ENCODE measurements at places on chromosomes 4 and X.
A peak's percentile ranks its signal among the peaks of the same experiment; 100 is the strongest.

DNA sequence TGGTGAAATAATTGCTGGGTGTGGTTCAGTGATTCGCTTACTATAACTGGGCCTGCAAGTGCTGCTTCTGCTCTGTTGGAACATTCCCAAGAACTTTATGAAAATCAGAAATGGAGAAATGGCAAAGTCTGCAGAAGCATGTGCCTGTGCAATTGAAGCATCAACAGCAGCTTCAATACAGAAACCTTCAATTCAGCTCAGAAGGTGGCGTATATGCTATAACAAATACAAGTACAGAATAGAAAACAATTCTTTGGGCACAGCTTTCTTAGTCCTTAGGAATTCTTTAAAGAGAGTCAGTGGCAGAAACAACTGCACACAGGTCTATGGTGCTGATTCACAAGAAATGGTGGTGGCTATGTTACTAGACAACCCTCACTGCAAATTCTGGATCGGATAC is 18.0 kb upstream of the PDHA2 start:
- no peak for DNase-seq

- DNase-seq, result no peak
Measured at GRCh38 chrX:153423652-153424051, 12.4 kb downstream of the ZFP92 start.

- no peak for DNase-seq
Measured at GRCh38 chrX:138255373-138255772, 456.1 kb downstream of the FGF13 start.

GRCh38 chr4:126779001-126779400 is 853.8 kb upstream of the INTU start:
- DNase-seq, result no peak

DNA sequence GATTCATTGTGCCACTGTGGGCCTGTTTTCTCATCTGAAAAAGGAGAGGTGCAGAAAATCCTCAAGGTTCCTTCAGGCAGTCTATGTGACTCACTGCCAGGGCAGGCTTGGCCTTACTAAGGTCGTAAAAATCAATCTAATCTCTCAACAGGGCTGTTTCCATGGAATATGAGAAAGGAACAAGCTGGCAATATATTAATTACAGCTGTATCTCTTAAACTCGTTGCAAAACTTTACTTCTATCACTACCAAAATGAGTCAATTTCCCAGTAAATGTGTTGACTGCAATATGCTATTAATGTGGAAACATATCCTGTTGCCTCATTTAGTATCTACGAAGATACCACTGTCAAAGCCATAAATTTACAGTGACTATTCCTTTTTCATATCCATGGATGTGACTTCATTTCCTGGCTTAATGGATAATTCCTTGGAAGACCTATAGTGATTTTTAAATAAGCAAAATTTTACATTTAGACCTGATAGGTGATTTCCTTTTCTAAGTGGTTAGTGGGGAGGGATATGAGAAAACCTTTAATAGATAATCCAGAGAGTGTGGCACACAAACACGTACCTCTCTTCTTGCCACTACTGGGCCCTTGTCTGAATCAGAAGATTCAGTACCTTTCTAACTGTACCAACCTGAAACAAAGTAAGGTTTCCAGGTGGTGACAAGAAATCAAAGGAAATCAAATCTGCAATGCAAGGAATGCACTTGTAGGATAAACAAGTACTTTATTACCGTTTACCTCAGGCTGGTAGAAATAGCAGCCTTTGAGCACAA is 127.4 kb upstream of the FTHL17 start:
- no peak for DNase-seq

DNA sequence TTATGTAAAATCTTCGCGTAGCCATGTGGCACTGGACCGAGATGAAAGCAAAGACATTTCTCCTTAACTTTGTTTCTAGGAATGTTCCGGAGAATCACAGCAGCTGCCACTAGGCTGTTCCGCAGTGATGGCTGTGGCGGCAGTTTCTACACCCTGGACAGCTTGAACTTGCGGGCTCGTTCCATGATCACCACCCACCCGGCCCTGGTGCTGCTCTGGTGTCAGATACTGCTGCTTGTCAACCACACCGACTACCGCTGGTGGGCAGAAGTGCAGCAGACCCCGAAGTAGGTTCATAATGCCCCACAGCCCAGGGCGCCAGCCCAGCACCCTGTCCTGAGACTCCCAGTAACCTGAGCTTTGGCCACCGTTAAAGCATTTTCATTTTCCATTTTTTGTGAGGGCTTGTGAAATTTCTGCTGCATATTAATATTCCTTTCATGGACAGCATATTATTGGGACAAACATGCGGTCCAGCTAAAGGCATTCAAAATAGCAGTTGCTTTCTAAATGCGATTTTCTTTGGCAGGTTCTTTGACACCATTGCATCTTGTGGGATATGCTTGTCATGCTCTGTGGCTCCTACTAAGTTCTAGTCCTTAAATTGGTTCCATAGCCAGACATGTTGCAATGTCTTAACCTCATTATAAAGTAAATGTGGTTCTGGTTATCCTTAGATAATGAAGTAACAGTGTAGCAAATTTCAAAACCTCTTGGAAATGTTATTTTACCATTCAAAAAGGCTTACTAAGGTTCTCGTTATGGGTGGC is 49.1 kb upstream of the MSANTD1 start:
- no peak for DNase-seq

- DNase-seq, result no peak
Measured at GRCh38 chr4:144715230-144715629, 69.3 kb downstream of the HHIP start.

- DNase-seq, result no peak
Measured at GRCh38 chr4:151175233-151175632, 75.8 kb downstream of the RPS3A start.

- DNase-seq, result no peak
Measured at GRCh38 chr4:108854786-108855185, 91.9 kb upstream of the ETNPPL start.

- DNase-seq, result no peak
Measured at GRCh38 chr4:169243825-169244609, 26.7 kb downstream of the SH3RF1 start.

DNA sequence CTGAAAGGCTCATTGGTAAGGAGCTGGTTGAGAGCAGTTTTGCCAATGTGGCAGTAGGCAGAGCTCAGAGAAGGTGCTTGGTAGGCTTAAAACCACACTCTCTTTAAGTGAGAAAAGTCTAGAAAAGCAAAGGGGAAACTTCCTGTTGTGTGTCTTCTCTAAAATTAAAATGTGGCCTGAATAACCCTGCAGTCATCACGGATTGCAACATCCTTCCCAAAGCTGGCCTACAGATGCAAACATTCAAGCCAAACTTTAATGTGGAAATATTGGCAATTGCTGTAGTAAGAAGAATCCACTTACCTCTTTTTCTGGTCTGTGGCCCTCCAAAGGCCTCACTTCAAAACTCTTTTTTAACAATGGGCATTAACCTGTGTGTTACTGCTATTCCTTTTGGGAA is 348.5 kb downstream of the OPHN1 start:
- peak; percentile 10 for DNase-seq

- no peak for DNase-seq
Measured at GRCh38 chr4:38193236-38193863, 233.2 kb downstream of the PTTG2 start.

GRCh38 chrX:107542500-107542899 is 85.8 kb upstream of the PRPS1 start:
- DNase-seq, result no peak

- no peak for DNase-seq
Measured at GRCh38 chr4:53890461-53890860, 173.9 kb downstream of the CHIC2 start.

DNA sequence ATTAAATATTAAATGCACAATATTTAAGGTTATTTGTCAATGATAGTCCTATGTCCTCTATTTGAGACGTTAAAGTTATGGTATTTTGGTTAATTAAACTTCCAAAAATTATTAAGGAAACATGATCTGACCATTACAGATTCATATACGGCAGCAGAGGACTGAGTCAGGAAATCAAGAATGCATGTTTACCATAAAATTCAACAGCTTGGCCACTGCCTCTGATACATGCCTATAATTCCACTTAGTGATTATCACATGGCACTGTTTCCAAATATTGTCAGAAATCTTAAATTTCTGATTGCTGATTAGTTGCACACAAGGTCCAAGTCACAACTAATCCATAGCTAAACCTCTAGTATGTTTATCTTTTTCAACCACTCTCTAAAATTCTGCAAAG is 232.2 kb upstream of the UGT8 start:
- DNase-seq, result no peak

DNA sequence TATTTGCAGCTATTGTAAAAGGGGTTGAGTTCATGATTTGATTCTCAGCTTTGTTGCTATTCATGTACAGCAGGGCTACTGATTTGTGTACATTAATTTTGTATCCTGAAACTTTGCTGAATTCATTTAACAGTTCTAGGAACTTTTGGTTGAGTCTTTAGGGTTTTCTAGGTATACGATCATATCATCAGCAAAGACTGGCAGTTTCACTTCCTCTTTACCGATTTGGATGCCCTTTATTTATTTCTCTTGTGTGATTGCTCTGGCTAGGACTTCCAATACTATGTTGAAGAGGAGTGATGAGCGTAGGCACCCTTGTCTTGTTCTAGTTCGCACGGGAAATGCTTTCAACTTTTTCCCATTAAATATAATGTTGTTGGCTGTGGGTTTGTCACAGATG is 48.1 kb downstream of the NPY1R start:
- no peak for DNase-seq

- no peak for DNase-seq
Measured at GRCh38 chrX:10952619-10953018, 158.5 kb upstream of the HCCS start.

DNA sequence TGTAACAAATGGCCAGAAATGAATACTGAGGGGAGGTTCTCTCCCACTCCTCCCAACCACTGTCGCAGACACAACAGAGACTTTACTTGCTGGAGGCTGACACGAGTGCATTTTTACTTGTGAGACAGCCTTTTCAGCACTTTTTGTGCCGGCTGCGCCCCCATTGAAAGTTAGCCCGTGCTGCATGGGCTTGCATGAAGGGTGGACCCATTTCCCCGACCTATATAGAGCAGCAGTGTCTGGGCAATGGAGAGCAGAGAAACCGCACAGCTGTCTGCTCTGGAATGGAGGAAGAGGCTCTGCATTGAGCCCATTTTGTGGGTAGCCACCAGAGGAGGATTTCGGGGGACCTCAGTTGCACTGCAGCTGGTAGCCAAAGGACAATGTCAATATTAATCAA is 208.8 kb downstream of the UGT8 start:
- DNase-seq, result no peak

GRCh38 chrX:71144651-71145050 is at the start of gene NLGN3:
TSS of gene NLGN3 (plus strand) at chrX:71144841. CDS start at chrX:71147750, 2,909 bp downstream.
- no peak for DNase-seq

- DNase-seq, result no peak
Measured at GRCh38 chr4:147582386-147583060, 34.7 kb upstream of the TMEM184C start.

DNA sequence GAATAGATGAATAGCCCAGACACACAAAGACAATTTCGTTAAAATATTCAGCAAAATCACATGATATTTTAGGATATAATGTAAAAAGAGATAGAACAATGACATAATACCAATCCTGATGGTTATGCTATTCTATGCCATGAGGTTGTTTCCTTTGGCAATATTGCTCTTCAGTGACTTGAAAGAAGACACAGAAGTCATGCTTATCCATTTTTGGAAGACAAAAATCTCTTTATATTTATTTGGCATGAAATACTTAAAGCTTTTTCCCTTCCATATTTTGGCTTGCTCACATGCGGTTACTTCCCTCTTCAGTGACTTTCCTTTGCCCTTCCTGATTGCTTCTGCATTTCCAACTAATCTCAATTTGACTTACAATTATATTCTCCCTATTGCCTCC is 314.8 kb downstream of the IQCM start:
- DNase-seq, result no peak

GRCh38 chr4:42396752-42397634 is at the start of gene SHISA3:
TSS of gene SHISA3 (plus strand) at chr4:42397488. CDS start at chr4:42398057, 569 bp downstream.
- no peak for DNase-seq

GRCh38 chr4:154872198-154872597 is 91.1 kb downstream of the RBM46 start:
- DNase-seq, result no peak

DNA sequence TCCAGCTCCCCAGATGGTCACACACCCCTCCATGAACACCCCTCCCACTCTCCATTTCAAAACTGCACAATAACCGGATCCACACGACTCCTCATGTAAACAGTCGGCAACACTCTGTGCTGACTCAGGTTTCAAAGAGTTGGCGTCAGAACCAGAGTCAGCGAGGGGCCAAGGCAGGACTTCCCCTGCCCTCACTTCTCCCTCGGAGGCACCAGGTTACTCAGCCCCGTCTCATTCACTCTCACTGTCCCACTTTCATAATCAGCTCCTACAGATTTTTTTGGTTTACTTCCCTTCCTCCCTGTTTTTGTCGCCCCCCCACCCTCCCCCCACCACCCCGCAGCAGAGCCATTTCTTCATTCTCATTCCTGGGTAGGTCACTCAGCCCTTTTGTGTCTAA is 2.7 kb upstream of the TIMP1 start:
- DNase-seq, result no peak

GRCh38 chr4:119833611-119834010 is 205.0 kb upstream of the PDE5A start:
- DNase-seq, result no peak

- DNase-seq, result peak; percentile 65
Measured at GRCh38 chr4:183986971-183987946, 82.2 kb downstream of the STOX2 start.

- no peak for DNase-seq
Measured at GRCh38 chr4:1299301-1299860, 9.7 kb downstream of the MAEA start.

All from AG04450 (cell line).